ENCODE measurements at places on chromosomes 13 and 19.

GRCh38 chr13:91153372-91153771 lies 194.1 kb upstream of the MIR17HG start:
- peak; percentile 44 for DNase-seq

DNA sequence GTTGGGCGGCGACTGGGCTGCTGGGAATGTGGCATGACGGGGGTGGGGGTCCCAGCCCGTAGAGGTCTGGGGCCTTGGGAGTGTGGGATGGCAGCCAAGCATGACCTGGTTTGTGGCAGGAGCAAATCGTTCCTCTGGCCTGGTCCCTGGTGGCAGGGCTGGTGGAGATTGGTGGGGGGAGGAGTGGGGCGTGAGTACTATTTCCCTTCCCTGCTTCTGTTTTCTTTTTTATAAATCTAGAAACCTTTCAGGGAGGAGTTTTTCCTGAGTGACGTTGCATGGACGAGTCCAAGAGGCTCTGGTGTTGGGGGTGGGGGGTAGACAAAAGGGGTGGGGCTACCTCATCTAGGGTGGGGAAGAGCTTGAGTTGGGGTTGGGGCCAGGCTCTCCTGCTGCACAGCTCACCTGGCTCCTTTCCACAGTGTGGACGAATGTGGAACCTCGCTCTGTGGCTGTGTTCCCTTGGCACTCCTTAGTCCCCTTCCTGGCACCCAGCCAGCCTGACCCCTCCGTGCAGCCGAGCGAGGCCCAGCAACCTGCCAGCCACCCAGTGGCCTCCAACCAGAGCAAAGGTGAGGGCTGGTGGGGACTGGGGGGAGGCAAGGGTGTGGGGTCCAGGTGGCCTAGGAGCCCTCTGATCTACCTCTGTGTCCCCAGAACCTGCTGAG lies 15.4 kb upstream of the PRR19 start:
- DNase-seq: peak; percentile 15

GRCh38 chr19:11260996-11261395 lies 1.3 kb downstream of the DOCK6 start:
- DNase-seq: no peak

DNA sequence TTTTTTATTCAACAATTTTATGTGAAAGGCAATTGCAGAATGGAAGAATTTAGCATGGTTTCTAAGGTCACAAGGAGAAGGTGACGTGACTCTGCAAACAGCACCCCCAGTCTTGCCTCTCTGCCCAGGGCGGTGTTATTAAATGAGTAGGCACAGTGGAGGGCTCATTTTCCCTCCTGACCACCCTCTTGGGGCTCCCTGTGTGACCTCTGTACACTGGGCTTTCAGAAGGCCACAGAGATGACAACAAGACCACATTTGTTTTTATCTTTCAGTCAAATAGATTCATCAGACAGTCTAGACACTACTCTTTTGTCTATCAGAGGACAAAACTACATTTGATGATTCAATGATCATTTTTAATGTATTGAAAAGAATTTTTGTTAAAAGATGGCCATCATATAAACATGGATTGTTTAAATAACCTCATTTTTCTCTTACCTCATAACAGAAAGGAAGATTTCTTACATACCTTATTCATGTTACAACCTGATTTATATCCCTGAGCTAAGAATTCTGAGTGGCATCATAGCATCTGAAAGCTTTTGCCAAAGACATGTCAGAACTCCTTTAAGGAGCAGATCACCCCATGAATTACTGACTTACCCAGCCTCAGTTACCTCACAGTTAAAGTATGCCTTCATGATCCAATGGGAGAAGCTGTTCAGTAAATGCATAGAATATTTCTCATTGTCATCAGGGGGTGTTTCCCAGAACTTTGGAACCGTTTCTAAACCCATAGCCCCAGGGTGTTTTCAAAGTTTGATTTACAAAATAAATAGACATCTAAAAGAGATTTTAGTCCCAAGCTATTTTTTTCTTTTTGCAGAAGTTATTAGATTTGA lies 184.0 kb upstream of the RFC3 start:
- DNase-seq: peak; percentile 44

DNA sequence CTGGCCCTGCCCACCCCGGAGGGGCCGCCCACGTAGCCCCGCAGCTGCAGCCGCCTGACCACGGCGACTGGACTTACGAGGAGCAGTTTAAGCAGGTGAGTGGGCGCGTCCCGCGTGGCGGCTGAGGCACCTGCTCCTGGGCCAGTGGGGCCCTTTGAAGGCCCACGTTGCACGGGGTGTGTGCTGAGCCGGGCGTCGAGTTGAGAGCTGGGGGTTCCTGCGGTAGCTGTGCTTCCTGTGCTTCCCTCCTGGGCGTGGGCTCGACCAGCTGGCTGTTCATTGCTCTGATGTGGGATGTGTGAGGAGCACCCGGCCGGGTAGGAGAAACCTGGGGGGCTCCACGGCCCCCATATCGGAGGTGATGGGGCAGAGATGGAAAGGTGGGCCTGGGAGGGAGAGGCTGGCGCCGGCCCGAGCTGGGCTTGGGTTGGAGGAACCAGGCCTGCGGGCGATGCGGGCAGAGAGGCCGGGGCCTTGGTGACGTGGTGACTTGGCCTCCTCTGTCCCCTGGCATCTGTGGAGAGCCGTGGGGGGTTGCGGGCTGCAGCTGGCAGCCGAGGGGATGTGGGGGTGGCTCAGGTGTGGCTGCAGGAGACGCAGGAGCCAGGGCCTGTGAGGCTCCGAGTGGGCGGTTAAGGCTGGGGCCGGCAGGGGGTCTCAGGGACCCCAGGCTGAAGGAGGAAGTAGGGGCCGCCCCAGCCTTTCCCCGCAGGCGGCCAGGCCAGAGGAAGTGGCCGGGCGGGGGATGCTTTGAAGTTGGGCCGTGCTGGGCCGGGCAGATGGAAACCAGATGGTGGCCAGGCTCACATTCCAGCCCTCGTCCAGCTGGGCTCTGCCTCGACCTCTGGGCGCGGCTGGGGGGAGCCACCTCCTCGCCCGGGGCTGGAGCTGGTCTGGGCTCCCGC lies 7.1 kb downstream of the ARID3A start:
- peak; percentile 93 for DNase-seq

DNA sequence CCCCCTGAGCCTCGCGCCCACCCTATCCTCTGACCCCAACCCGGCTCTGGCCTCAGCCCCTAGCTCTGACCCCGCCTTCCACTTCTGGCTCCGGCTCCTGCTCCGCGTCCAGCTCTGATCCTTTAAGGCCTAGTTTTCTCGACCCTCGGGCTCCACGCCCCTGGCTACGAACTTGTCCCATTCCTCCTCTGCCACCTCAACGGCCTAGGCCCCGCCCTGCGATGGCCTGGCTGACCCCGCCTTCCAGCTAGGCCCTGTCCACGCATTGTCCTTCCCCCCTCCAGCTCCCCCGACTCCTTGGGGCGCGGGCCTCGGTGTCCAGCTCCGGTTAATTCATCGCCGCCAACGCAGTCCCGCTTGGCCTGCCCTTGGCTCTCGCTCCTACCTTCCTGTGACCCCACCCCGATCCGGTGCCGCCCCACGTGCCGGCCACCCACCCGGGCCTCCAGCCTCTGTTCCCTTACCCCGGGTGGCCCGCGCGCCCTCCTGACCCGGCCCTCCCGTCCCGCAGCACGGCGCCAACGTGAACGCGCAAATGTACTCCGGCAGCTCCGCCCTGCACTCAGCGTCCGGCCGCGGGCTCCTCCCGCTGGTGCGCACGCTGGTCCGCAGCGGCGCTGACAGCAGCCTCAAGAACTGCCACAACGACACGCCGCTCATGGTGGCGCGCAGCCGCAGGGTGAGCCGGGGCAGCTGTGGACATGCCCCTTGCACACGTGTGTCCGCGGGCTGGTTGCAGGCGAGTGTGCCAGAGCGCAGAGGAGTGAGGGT lies 9.4 kb downstream of the BCL3 start:
- peak; percentile 53 for DNase-seq

DNA sequence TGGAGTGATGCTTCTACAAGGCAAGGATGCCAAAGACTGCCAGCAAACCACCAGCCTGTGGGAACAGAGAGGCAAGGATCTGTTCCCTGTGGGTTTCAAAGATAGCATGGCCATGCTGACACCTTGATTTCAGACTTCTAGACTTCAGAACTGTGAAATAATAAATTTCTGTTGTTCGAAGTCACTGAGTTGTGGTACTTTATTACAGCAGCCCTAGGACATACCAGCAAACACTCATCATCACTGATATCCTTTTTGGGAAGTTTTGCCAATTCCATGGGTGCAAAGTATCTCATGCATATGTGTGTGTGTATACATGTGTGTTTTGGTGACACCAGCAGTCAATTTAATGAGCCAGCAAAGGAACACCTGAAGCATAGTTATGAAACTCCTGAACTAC lies 21.0 kb downstream of the LMO7 start:
- no peak for DNase-seq

- DNase-seq: no peak
Observed at GRCh38 chr13:21590231-21590630, 13.7 kb downstream of the MICU2 start.

DNA sequence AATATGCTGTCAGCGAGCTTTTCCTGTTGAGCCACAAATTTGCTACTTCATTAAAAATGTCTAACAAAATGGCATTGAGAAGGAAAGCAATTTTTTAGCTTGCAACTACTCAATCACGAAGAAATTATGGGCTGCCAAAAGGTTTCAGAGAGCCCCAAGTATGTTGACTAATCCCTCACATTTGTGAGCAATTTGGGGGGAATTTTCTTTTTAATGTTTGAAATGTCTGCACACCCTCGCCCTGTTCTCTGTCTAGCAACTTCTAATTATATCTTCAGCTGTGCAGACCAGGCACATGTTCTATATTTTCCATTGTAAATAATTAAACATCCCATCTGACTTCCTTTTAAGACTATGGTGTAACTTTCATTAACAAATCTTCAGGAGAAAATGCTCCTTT lies 192.9 kb downstream of the DCT start:
- no peak for DNase-seq

- DNase-seq: no peak
Observed at GRCh38 chr13:54628383-54628782, 1599.8 kb downstream of the OLFM4 start.

- no peak for DNase-seq
Observed at GRCh38 chr13:73828811-73829210, 305.4 kb downstream of the KLF12 start.

GRCh38 chr19:49860336-49861102 lies 6.9 kb downstream of the PNKP start:
- no peak for DNase-seq

- DNase-seq: no peak
Observed at GRCh38 chr19:47186446-47187334, 44.3 kb downstream of the BBC3 start.

GRCh38 chr13:80312967-80313366 lies 28.0 kb downstream of the SPRY2 start:
- no peak for DNase-seq

GRCh38 chr19:33226550-33227241 lies 1.0 kb upstream of the SLC7A10 start:
- DNase-seq: no peak

GRCh38 chr19:15181394-15181793 lies 19.4 kb downstream of the NOTCH3 start:
- no peak for DNase-seq

GRCh38 chr19:4909156-4909896 lies at the start of gene UHRF1:
Gene UHRF1 (plus strand): TSS chr19:4909501. CDS start chr19:4910886, 1,385 bp downstream.
- DNase-seq: no peak

DNA sequence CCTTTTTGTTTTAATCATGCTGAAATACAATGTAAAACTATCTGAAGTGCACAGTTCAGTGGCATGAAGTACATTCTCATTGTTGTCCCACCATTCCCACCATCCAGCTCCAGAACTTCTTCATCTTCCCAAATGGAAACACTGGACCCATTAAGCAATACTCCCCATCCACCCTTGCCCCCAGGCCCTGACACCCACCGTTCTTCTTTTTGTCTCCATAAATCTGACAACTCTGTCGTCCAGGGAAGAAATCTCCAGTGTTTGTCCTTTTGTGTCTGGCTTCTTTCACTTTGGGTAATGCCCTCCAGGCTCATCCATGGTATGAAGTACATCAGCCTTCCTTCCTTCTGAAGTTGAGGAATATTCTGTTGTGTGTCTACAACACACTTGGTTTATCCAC lies 2.6 kb upstream of the SLC15A1 start:
- no peak for DNase-seq

DNA sequence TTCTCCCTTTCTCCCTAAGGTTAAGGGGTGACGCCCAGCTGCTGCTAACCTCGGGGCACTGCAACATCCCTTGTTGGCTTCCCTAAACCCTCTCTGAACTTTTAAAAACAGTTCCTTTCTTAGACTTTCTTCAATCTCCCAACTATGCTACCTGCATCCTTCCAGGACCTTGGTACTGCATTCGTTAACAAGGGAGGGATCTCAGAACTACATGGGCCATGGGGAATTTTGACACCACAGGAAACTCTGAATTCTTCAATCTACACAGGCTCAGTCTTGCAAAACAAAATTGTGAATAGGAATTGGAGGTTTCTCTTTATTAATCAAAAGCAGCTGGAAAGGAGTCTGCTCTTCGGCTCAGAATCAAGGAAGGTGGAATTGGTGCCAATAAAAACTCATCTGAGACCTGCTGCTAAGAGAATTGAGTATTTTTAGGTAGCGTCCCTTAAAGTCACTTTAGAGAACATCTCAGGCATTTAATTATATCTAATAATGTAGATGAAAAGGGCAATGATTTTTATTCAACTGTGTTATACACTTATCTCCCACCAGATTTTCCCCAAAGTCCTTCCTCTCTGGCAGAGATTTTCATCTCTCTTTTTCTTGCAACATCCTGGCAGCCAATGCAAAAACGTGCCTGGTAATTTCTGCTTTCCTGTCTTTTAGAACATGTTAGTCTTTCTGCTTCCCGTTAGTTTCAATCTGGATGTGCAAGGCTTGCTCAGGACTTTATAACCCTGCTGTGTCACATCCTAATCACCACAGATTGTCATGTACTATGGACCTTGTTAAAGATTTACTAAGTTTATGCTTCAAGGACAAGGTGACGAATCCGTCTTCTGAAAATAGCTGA lies 69.1 kb upstream of the SLC15A1 start:
- DNase-seq: peak; percentile 89

GRCh38 chr19:2478278-2478755 lies 2.4 kb downstream of the GADD45B start:
- peak; percentile 79 for DNase-seq

DNA sequence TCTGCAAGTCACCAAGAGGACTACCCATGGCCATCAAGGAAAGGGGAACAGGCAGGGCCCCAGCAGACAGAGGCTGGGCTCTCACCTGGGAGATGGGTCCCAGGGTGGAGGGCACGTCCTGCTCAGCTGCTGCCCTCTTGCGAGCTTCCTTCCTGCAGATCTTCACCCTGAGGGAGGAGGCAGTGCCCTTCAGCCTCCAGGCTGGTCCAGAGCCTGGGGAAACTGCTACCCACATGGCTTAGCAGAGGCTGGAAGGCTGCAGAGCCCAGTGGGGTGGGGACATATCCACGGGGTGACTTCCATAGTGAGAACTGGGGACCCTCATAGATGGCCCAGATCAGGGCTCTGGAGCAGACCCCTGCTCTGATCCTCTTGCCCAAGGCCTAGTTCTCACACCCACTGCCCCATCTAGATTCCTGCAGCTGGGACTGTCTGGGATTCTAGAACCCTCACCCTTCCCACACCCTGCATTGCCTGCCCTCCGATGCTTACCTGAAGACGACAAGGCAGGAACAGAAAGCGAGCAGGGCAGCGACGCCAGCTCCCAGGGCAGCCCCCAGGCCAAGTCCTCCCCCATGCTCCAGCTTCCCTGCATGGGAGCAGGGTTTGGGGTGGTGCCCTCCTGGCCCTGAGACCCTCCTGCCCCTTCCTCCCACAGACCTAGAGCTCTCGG lies 9.0 kb downstream of the SIGLEC11 start:
- no peak for DNase-seq
